ENCODE measurements at places on chromosomes 7 and 10. TPM values are rescaled to one million over a fixed set of nuclear protein-coding genes. Genes with fewer than 3 reads are reported as not detected.
A peak's percentile ranks its signal among the peaks of the same experiment; 100 is the strongest.

The NACAD gene
- total RNA-seq = 1.7 TPM

The CTTNBP2 gene
- 11.4 TPM for total RNA-seq

The GSTO2 gene
- total RNA-seq = 20.6 TPM

The TLX1 gene
- total RNA-seq = 0.11 TPM

The CYP2C18 gene
- total RNA-seq = not detected

- DNase-seq = no peak
Observed at GRCh38 chr10:123939591-123939990, 48.0 kb upstream of the CPXM2 start.

The CPXM2 gene
- 2.9 TPM for total RNA-seq

DNA sequence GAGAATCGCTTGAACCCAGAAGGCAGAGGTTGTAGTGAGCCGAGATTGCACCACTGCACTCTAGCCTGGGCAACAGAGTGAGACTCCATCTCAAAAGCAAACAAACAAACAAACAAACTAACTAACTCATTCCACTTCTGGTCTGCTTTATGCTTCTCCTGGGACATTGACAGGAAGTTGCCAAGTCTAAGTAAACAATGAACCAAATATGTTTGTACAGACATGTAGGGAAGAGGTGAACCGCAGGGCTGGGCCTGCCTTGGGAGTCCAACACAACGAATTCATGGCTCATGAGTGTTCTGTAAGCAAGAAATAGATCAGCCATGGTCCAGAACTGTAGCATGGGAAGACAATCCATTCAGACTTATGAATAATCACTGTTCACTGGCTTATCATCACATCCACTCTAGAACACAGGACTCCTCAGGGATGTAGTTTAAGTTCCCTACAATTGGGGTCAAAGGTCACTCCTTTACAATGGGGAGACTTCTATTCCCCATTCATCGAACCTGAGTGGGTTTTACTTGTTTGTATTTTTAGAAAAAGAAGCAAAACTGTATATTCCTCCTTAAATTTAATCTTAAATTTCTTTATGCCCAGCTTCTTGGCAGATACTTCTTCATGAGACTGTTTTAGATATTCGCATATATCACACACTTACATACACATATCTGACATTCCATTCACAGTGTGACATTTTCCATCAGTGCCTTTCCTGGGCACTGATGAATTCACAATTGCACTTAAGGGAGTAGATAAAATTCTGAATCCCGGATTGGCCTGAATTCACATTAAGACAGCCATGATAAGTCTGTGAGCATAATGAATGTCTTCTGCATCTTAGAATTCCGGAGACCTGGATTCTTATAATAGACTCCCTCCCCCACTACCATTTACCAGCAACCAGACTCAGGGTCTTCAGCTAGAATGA is 159.1 kb upstream of the EEPD1 start:
- DNase-seq = no peak

GRCh38 chr10:98433881-98434732 is 12.6 kb downstream of the HPS1 start:
- peak; percentile 7 for DNase-seq

DNA sequence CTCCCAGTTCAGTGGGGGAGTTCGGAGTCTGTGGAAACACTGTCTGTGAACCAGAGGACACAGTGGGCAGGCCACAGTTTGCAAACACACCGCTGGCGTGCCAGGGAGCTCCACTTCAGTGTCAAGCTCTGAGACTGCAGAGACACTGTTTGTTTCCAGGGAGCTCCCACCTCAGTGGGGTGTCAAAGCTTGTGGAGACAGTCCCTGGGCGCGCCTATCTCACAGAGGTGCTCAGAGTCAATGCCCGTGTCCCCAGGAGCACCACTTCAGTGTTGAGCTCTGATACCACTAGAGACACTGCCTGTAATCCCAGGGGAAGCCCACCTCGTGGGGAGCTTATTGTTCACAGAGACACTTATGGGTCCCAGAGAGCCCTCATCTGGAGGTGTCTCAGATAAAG is 4.3 kb downstream of the MYO1G start:
- DNase-seq = no peak

The MMD2 gene
- total RNA-seq = not detected

- DNase-seq = no peak
Observed at GRCh38 chr7:508461-509170, 11.0 kb downstream of the PDGFA start.

DNA sequence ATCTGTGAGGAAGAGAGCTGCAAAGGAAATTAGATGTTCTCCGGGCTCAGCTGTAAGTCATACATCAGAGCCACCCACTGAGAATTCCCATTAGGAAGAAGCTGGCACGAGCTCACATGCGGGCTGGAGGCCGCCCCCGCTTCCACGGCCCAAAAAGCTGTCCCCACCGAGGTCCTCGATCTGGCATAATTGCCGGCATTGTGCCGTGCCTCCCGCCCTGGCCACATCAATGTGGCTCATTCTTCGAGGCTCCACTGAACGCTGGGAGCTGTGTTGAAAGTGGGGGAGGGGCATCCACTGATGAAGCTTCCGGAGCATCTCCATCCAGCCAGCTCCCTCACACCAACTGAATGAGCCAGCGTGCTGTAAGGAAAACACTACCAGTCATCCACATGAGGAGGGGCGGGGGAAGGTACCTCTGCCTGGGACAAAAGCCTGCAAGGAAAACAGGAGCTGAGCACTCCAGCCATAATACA is 173.1 kb downstream of the PTPRN2 start:
- DNase-seq = peak; percentile 63

The MAT1A gene
- total RNA-seq = 0.52 TPM

The TMEM236 gene
- total RNA-seq = 0.03 TPM

GRCh38 chr7:107208024-107208521 is 39.3 kb downstream of the HBP1 start:
- no peak for DNase-seq

The SFRP5 gene
- total RNA-seq = 1.9 TPM

GRCh38 chr7:150450491-150451001 is at the start of gene GIMAP8:
Gene GIMAP8, plus strand, starts transcription at chr7:150450630. Its CDS starts 16,069 bp downstream, at chr7:150466699.
- DNase-seq = peak; percentile 46

- no peak for DNase-seq
Observed at GRCh38 chr7:128691227-128691626, 19.1 kb downstream of the GARIN1A start.

GRCh38 chr10:119608316-119609155 is 11.8 kb upstream of the TIAL1 start:
- peak; percentile 43 for DNase-seq

DNA sequence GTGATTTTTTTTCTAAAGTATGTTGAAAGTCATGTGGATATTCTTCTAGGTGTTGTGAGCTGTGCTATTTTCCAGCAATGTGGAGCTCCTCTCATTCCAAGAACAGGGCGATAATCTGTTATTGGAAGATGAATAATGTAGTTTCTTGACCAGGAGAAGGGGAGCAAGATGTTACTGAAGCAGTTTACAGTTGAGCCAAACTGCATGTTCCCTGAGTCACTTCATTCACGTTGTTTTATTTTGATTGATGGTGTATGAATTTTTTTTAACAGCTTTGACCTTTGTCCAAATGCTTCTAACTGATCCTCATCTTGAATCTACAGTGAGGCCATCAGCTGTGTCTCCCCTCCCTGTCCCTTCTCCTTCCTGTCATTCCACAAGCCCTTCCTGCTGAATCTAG is 277.1 kb upstream of the KLF6 start:
- no peak for DNase-seq

The PTPRN2 gene
- 0.80 TPM for total RNA-seq

The HOXA7 gene
- not detected for total RNA-seq

GRCh38 chr10:77634939-77635338 is 2.7 kb downstream of the KCNMA1 start:
- DNase-seq = no peak

GRCh38 chr10:124977648-124978375 is 35.9 kb downstream of the ZRANB1 start:
- no peak for DNase-seq

GRCh38 chr10:86659161-86659691 is 4.9 kb downstream of the OPN4 start:
- peak; percentile 41 for DNase-seq

The SGPL1 gene
- total RNA-seq = 35.0 TPM

DNA sequence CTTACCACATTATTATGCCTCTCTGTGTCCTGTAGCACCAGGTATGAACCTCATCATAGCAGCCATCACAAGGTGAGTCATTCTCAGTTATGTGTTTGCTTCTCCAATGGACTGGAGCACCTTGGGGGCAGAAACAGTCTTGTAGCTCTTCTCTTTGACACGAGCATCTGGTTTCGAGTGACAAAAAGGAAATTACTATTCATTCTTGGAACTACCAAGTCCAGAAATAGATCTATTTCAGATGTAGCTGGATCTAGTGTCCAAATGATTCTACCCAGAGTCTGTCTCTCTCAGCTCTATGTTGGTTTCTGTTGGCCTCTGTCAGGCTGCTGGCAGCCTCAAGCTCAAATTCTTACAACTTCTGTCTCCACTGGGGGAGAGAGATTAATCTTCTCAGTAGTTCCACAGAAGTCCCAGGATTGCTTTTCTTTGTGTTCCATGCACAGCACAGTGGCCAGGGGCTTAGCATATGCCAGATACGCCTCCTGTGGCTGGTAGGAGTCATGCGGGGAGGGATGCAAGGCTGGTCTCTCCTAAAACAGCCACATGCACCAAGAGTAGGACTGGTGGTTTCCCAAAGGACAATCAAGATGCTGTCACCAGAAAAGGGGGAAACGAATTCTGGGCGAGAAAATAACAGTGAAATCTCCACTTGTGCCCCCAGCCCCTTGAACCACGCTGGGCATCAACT is 37.2 kb upstream of the PAPSS2 start:
- DNase-seq = peak; percentile 10

GRCh38 chr10:11104772-11105675 is 87.4 kb downstream of the CELF2 start:
- no peak for DNase-seq

GRCh38 chr7:17319164-17320101 is 21.0 kb downstream of the AHR start:
- DNase-seq = no peak

DNA sequence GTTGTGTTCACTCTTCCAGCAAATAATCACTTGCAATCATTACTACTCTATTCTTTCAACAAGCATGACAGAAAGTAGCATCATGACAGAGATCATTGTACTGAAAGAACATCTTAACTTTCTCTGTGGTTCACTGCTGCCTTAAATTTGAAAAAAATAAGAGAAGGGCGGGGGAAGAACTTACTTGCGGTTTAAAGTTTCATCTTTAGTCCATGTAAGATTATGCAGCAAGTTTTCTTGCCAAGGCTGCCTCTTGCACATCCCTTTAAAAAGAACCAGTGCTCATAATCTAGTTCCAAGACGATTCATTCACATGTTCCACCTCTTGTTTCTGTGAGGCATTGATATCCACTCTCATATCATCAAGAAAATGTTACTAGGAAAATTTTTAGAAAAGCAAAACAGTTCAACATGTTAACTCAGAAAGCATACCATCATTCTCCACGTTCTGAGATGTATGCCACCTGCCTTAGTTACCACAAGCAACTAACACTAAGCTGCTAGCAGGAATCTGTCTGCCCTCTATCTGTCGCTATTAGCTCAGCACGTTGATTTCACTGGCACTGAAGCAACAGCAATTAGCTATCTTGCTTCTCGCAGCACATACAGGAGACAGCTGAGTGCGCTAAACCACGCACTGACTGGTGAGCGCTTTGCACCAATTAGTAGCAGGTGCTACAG is at the start of gene PCDH15:
PCDH15 (minus strand) TSS at position 491 of the 681 bp plus-strand sequence. CDS start 136,969 bp downstream, outside the sequence.
- DNase-seq = peak; percentile 37

DNA sequence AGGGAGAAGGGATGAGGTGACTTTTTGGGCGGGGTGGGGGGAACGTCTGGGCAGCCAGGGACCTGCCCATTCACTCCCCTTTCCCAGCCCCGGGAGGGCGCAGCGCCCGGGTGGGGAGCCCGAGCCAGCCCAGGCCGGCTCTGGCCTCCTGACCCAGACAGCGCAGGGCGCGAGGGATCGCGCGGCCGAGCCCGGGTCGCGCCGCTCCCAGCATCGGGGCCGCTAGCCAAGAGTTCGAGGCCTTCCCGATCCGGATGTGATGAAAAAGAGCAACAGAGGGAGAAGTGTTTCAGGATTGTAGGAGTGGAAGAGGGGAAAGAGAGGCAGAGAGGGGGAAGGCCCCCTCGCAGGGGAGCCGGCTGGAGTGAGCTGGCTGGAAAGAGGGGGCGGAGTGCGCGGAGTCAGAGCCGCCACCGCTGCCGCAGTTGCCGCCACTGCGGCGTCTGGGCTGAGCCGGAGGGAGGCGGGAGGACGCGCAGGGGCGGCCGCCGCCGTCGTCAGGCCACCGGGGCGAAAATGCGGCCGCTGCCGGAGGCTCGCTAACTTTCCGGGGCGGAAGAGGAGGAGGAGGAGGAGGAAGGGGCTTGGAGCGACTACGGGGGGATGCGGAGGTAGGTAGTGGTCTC is at the start of gene MDFIC:
MDFIC (plus strand) TSS at position 69 of the 626 bp plus-strand sequence. CDS start 940 bp downstream, outside the sequence.
- DNase-seq = peak; percentile 79

DNA sequence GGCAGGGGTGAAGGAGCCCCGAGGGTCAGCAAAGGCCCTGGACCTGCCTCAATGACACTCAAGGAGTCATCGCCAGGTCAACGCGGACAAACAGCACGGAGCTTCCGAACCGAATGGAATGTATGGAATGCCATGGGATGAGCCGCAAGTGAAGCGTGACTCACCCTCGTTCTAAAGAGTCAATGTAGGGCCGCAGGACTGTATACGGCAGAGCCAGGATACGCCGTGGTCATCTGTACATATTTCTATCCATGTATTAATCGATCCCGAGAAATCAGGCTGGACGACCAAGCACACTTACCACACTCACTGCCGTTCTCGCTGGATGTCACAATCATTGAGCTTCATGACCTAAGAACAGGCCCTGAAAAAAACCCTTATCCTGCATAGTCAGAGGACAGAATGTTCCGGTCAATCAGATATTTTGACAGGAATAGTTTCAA is 4.3 kb downstream of the SNX8 start:
- DNase-seq = peak; percentile 84

The AKR1D1 gene
- not detected for total RNA-seq

The PDGFA gene
- 149 TPM for total RNA-seq

- DNase-seq = no peak
Observed at GRCh38 chr10:47244560-47245500, 55.2 kb upstream of the GDF10 start.

The CTAGE15 gene
- total RNA-seq = 0.28 TPM

DNA sequence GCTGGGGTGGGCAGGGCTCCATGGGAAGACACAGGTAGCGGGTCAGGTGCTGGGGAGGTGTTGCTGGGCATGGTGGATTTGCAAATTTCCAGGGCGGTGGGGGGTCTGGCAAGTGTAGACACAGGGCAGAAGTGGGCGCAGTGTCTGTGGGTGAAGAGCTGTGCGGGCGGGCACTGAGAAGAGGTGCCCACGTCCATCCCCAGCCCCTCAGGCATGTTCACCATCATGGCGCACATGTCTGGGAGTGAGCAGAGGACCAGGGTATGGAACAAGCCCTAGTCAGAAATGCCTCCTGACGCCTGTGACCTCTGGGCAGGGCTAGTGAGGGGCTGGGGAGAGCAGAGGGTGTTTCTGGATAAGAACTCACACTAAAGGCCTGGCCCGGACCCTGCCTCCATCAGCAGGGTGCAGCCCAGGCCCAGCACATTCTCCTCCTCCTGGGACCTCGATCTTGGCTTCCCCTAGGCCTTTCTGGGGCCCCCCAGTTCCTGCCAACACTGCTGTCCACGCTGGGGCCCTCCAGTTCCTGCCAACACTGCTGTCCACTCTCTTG is 612.9 kb downstream of the PTPRN2 start:
- no peak for DNase-seq

Measured in H7 (cell line).